Stimulated activated CD4-positive, alpha-beta T cell treated with anti-CD3 and anti-CD28 coated beads, Interleukin-2, amount 100 ng/mL, for 24 hours (primary cell): ENCODE measurements at places on chromosomes 12 and 14.
A peak's percentile ranks its signal among the peaks of the same experiment; 100 is the strongest.

DNA sequence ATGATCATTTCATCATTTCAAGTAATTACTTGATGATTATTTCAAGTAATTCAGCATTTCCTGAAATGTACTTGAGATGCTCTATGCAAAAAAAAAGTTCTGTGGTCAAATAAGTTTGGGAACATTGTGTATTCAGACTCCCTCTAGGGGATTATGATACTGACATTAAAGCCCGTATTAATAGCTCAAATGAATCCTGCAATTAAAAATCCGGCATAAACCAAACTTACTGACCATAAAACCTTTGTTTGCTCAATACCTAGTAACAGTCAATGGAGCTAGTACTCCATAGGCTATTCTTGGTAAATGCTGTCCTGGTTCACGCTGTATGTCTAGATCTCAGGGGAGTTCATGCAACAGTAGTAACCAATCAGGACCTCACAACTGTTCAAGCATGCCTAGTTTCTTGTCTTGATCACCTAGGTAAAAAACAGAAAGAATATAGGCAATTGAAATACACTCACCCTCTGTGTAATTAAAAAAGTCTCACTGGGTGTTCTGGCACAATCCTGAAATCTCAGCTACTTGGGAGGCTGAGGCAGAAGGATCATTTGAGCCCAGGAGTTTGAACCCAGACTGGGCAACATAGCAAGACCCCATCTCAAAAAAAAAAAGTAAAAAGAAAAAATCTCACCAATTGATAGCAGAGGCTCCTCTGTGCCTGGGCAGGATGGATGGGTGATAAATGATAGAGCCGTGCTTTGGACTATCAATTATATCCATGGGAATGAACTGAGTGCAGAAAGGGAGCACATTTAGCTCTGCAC is 14.1 kb downstream of the ALDH1L2 start:
- DNase-seq = no peak

GRCh38 chr12:128474916-128475315 is 207.9 kb downstream of the TMEM132C start:
- DNase-seq = no peak

DNA sequence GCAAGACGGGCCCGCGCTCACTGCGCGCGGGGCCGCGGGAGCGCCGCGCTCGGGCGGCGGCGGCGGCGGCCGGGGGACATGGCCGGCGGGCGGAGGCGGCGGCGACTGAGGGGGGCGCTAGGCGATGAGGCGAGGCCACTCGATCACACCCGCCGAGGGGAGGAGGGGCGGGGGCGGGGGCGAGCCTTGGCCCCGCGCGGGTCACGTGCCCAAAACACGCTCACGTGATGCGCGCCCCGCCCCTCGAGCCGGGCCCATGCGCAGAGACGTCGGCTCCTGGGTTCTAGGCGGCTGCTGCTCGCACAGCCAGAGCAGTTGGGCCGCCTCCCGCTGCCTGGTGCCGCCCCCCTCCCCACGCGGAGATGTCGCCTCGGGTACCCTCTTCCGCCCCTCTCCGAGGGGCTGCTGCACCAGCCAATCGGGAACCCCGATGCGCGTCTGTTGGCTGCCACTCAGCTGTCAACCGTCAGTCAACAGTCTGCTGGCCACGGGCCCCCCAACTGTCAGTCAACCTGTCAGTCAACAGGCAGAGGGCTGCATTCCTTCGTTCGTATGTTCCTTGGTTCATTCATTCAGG is at the start of gene SPPL3:
Gene SPPL3, minus strand, starts transcription at position 162 of the 577 bp plus-strand sequence. CDS start 491 bp downstream, outside the sequence.
- peak; percentile 94 for DNase-seq

- DNase-seq = no peak
Observed at GRCh38 chr14:102095231-102095870, 8.5 kb upstream of the HSP90AA1 start.
